Psoas muscle (tissue), 8 donors: ENCODE measurements at places on chromosomes 7 and 10. TPM values are rescaled to one million over a fixed set of nuclear protein-coding genes. Genes with fewer than 3 reads are reported as not detected.

Gene IFIT1B
- 1.4 TPM for total RNA-seq

Gene OPALIN
- total RNA-seq = not detected

Gene GHRHR
- total RNA-seq = not detected

Gene OPN4
- total RNA-seq = 0.46 TPM

Gene SPDYE2
- not detected for total RNA-seq

Gene GRM3
- total RNA-seq = not detected

Gene NPFFR1
- not detected for total RNA-seq

Gene FFAR4
- not detected for total RNA-seq

- H3K36me3 ChIP-seq = no peaks in the 10 kb centered on the region
- no peak for DNase-seq
- no peak overlapping the region for H3K4me3 ChIP-seq
These were observed 47.3 kb upstream of the BPGM start for GRCh38 chr7:134599371-134599770.

DNA sequence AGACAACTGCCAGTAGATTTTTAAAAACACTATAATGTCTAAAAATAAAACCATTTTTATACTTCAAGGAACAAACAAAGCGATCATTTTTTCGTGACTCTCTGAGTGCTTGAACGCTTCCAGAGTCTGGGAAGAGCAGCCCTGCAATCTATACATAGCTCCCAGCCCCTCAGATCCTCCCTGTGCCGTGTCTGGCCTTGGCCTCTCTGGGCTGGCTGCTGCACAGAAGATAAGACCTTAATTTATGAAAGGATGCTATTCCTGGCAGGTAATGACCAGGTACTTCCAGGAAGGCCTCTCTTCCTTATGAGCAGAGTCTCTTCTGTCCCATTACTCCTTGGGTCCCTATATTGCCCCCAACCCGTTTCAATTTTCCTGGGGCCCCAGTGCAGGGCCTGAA lies 200.9 kb upstream of the AOAH start:
- no peak overlapping the region for H3K27ac ChIP-seq
- no peaks in the 10 kb centered on the region for H3K4me1 ChIP-seq
- H3K4me3 ChIP-seq = no peak overlapping the region
- no peaks in the 10 kb centered on the region for H3K27me3 ChIP-seq

DNA sequence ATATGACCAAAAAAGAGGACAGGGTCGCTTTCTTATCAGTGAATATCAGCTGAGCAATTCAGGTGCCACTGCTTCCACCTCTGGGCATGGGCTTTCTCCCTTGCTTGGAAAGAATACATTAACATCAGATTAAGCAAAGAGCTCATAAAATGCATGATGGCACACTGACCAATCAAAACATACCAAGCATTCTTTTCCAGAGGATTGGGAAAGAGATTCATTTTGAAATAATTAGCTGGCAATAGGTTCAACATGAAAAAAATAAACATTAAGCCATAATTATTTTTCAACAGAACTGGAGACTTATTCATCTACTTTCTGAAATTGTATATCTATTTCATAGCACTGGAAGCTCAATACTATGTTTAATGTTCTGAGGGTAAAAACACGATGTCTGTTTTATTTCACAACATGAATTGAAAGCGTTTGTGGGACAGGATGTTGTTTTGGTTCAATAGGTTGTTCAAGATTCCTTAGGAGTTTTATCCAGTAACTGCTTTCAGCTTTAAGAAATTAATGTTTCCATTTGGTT lies 53.2 kb downstream of the TFAM start:
- H3K27me3 ChIP-seq = no peaks in the 10 kb centered on the region
- no peak for DNase-seq
- H3K36me3 ChIP-seq = no peaks in the 10 kb centered on the region

- H3K27ac ChIP-seq = peak overlapping the region; percentile 93
- H3K4me1 ChIP-seq = peaks cover 74% of the 10 kb centered on the region
- no peak for DNase-seq
- H3K36me3 ChIP-seq = peaks cover 22% of the 10 kb centered on the region
- H3K27me3 ChIP-seq = no peaks in the 10 kb centered on the region
These were observed 120.8 kb upstream of the PDLIM1 start for GRCh38 chr10:95411635-95412034.

GRCh38 chr7:151271699-151272355 lies 23.3 kb upstream of the SMARCD3 start:
- peaks cover 2% of the 10 kb centered on the region for H3K4me1 ChIP-seq
- H3K36me3 ChIP-seq = no peaks in the 10 kb centered on the region
- H3K27me3 ChIP-seq = no peaks in the 10 kb centered on the region
- peak; percentile 81 for DNase-seq
- H3K27ac ChIP-seq = no peak overlapping the region

- no peaks in the 10 kb centered on the region for H3K4me1 ChIP-seq
- no peaks in the 10 kb centered on the region for H3K27me3 ChIP-seq
- no peak overlapping the region for H3K27ac ChIP-seq
- H3K4me3 ChIP-seq = no peak overlapping the region
- DNase-seq = no peak
- H3K36me3 ChIP-seq = no peaks in the 10 kb centered on the region
These were observed 38.7 kb downstream of the KCNH2 start for GRCh38 chr7:150939466-150939865.

DNA sequence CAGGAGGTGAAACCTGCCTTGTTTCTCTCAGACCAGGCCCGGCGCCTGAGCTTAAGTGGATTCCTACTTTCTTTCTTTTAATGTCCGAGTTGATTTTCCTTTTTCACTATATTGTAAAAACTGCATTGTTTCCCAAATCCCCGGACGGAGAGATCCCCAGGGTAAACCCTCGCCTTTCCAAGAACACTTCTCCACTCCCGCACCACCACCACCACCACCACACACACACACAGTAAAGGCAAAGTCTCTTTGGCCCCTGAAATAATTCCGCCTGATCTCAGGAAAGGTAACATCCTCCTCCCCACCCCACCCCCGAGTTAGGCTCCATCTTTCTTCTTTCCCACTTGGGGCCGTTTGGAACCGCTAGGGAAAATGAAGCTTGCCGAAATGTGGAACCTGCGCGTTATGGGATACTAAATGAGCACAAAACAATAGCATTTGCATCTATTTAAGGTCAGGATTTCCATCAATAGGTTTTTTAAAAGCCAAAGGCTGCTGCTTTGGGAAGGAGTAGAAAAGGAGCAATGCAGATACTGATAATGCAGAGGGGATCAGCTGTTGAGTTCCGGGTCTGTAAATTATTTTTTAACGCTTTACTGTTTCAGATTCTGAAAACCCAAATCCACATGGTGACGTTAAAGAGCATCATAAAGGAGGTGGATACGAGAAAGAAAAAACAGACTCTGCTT lies 2.5 kb downstream of the HPSE2 start:
- no peak for DNase-seq
- peak overlapping the region; percentile 58 for H3K4me3 ChIP-seq
- H3K27ac ChIP-seq = no peak overlapping the region
- H3K36me3 ChIP-seq = no peaks in the 10 kb centered on the region
- H3K4me1 ChIP-seq = peaks cover 11% of the 10 kb centered on the region
- peaks cover 66% of the 10 kb centered on the region for H3K27me3 ChIP-seq

DNA sequence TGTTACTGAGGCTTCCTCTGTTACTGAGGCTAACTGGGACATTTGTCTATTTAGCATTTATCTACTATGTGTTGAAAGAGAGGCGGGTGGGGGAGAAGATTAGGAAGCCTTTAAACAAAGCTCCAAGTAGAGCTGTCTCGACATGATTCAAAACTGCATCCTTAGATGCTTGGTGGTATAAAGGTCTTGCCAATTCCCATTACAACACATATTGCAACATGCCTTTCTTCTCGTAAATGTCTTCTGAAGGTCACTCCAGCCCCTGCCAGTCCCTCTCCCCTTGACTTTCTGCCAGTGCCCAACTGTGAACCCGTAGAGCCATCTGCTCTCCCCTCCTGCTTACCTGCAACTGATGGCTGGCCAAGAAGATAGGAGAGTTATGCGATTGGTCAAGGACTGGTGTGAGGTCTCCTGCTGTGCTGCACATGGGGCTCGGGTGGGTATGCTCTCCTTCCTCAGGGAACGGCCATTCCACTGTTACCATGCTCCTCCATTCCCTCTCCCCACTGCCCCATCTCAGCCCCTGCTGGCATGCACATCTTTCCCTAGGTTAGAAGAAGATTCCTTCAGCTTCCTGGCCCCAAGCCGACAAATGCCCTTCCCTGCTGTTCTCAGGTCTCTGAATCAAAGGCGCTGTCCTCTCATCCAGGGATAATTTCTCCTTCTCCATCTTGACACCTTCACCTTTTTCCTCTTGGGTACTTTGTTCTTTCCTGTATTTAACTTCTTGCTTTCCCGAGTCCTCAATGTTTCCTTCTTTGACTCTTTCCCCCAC lies 43.6 kb upstream of the ZNF32 start:
- no peak overlapping the region for H3K4me3 ChIP-seq
- H3K4me1 ChIP-seq = no peaks in the 10 kb centered on the region
- H3K36me3 ChIP-seq = no peaks in the 10 kb centered on the region

- no peak overlapping the region for H3K4me3 ChIP-seq
- peaks cover 33% of the 10 kb centered on the region for H3K4me1 ChIP-seq
- H3K27me3 ChIP-seq = no peaks in the 10 kb centered on the region
These were observed 136.0 kb upstream of the NAMPT start for GRCh38 chr7:106420736-106421135.

GRCh38 chr7:117165656-117166055 lies 157.2 kb downstream of the WNT2 start:
- H3K27me3 ChIP-seq = no peaks in the 10 kb centered on the region
- H3K36me3 ChIP-seq = peaks cover under 1% of the 10 kb centered on the region
- no peak overlapping the region for H3K27ac ChIP-seq
- H3K4me3 ChIP-seq = no peak overlapping the region
- H3K4me1 ChIP-seq = peaks cover 9% of the 10 kb centered on the region

DNA sequence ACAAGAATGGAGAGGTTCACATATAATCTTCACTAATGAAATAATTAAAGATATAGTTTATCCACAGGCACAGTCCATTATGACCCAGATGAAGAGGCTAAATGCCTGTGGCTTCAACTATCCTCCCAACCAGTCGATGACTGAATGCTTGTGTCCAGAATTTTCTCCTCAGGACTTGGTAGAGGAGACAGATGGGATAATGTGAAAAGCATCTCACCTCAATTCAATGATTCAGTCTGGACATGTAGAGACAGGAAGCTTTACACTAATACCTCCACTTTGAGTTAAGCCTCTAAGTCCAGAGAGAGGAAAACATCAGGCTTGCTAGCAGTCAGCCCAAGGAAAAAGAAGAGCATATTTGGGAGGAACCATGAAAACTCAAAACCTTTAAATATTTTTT lies 59.1 kb upstream of the COL1A2 start:
- no peaks in the 10 kb centered on the region for H3K36me3 ChIP-seq
- H3K27me3 ChIP-seq = no peaks in the 10 kb centered on the region
- H3K4me1 ChIP-seq = no peaks in the 10 kb centered on the region
- DNase-seq = no peak

GRCh38 chr10:133034092-133034491 lies 53.6 kb upstream of the ADGRA1 start:
- no peaks in the 10 kb centered on the region for H3K4me1 ChIP-seq
- H3K4me3 ChIP-seq = no peak overlapping the region
- H3K27ac ChIP-seq = no peak overlapping the region

DNA sequence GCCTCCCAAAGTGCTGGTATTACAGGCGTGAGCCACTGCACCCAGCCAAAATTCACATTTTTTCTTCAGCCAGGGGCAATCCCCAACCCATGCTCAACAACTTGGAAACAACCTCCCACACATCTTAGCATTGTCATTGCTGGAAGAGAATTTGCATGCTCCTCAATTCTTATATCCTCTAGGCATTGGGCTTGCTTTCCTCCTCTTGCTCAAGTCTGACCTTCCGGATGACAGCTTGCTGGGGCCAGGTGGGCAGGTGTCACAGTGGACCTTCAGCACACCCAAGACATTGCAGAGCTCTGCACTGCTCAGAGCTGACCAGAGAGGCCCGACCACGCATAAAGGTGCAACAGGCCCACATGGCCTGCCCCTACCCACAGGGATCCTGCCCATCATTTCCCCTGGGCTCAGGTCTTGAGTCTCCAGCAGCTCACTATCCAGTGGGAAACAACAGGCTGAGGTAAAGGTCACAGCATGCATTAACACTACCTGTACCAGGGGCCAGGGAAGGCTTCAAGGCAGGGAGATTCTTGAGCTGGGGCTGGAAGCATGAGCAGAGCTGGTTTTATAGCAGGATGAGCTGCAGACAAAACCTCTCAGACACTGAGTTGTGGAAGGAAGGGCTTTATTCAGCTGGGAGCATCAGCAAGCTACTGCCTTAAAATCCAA lies 6.8 kb upstream of the GPR15LG start:
- DNase-seq = no peak
- H3K4me1 ChIP-seq = no peaks in the 10 kb centered on the region
- H3K36me3 ChIP-seq = no peaks in the 10 kb centered on the region
- H3K4me3 ChIP-seq = no peak overlapping the region
- no peak overlapping the region for H3K27ac ChIP-seq

DNA sequence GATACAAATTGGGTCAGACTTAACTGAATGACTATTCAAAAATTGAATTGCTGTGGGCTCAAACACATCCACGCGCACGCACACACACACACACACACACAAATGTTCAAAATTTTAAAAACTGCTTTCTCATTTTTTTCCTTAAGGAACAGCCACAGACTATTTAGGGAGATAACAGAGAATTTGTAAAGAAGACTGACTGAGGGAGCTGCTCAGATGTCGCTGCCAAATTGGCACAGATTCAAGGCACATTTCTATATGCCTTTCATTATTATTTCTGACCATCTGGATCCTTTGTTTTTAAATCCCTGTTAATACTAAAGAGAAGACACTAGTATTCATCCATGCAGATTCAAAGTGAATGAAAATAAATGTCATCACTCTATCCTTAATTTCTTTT lies 154.8 kb downstream of the DGKB start:
- no peaks in the 10 kb centered on the region for H3K4me1 ChIP-seq
- no peak overlapping the region for H3K4me3 ChIP-seq
- no peak overlapping the region for H3K27ac ChIP-seq
- DNase-seq = no peak

GRCh38 chr7:65004575-65004974 lies 1.9 kb downstream of the ERV3-1 start:
- no peak overlapping the region for H3K27ac ChIP-seq
- peak overlapping the region; percentile 6 for H3K4me3 ChIP-seq
- H3K4me1 ChIP-seq = peaks cover 14% of the 10 kb centered on the region
- no peak for DNase-seq
- no peaks in the 10 kb centered on the region for H3K27me3 ChIP-seq

DNA sequence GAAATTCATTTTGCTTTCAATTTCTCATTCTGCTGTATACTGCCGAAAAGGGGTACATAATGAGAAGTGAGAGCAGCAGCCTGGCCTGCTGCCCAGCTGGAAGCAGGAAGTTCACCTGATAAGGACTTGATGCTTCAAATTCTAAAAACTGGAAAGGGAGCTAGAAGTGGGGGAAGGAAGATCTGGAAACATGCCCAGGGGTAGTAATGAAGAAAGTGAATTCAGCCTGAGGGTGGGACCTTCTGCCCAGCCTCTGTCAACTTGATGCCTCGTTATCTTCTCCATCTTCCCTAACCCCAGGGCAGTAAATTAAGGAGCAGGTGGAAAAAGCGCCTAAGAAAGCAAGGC lies 69.4 kb downstream of the ARMH3 start:
- no peak for DNase-seq
- H3K27ac ChIP-seq = no peak overlapping the region
- no peak overlapping the region for H3K4me3 ChIP-seq
- no peaks in the 10 kb centered on the region for H3K27me3 ChIP-seq
- peaks cover 11% of the 10 kb centered on the region for H3K36me3 ChIP-seq
- no peaks in the 10 kb centered on the region for H3K4me1 ChIP-seq

GRCh38 chr10:17784688-17785087 lies 24.5 kb upstream of the MRC1 start:
- peaks cover 26% of the 10 kb centered on the region for H3K4me1 ChIP-seq
- H3K4me3 ChIP-seq = no peak overlapping the region
- no peaks in the 10 kb centered on the region for H3K36me3 ChIP-seq
- DNase-seq = no peak
- H3K27me3 ChIP-seq = no peaks in the 10 kb centered on the region
